ENCODE measurements at places on chromosomes 3 and 15. TPM values are rescaled to one million over a fixed set of nuclear protein-coding genes. Genes with fewer than 3 reads are reported as not detected.

DNA sequence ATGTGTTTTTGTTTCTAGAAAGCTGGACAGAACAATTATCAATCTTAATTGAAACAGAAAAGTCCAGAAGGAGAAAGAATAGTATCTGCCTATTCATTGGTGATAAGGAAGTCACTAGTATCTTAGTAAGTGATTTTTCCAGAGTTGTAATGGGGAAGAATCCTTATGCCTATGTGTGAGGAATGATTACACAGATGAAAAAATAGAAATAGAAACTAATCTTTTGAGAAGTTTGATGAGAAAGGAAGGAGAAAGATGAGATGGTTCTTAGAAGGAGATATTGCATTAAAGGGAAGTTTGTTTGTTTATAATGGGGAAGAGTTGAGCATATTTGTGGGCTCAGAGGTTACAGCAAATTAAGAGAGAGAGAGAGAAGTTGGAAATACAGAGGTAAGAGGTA is 42.7 kb upstream of the CBLB start:
- DNase-seq: no peak

DNA sequence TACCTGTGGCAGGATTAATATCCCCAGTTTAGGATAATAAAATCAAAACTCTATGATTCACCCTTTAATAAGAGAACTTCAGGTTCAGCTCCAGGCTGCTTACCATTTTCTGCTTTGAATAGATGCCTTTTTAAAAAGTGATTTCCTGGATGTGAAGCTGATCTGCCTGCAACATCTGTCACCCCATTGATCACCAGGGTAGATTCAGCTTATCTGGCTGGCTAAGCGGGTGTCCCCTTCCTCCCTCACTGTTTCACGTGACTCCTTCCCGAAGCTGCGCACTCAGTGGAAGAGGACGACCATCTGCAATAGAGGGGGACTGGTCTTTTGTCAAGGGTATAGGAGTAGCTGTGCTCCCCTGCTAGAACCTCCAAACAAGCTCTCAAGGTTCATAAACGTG is 128.1 kb downstream of the IL1RAP start:
- DNase-seq: no peak

DNA sequence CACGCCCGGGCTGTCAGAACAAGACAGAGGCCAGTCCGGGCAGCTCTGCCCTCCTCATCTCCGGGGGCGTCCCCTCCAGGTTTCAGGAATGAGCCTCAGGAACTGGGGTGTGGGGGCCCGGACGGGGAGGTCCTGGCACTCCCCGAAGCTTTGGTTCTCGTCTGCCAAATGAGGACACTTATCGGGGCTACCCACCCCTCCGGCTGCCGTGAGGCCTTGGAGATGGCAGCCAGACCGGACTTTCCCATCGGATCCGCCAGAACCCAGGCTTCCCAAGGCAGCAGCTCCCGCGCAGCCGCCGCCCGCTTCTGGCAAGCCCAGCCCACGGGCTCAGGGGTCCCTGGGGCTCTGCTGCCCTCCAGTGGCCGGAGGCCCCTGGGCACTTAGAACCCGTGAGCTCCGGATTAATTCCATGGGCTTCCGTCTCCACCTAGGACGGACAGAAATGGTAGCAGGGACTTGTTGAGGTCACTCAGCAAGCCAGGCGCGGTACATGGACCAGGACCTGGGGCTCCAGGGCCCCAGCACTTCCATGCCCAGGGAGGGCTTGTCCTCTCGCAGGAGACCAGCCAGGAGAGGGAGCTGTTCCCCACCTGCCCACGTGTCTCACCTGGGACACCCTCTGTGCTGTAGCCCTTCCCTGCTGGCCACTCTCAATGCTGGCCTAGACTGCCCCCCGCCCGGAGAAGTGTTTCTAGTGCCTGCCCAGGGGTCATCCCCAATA is 89.4 kb downstream of the LINGO1 start:
- DNase-seq: peak; percentile 99

GRCh38 chr3:115226844-115227445 is 79.9 kb upstream of the ZBTB20 start:
- no peak for DNase-seq

DNA sequence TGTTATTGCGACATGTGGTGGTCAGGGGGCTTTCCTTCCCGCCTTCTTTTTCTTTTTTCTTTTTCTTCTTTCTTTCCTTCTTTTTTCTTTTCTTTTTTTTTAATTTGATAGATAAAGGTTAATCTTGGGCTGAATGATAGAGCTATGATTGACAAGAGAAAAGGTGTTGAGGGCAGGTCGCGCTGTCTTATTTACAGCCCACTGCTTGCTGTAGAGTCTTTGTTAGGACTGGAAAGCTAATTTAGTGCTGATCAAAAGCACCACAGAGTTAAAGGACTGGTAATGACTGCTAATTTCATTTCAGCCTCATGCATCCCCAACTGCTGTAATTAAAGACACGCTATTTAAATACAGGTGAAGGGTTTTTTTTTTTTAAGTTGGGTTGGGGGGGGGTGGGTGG is 10.6 kb upstream of the SOX2 start:
- no peak for DNase-seq

GRCh38 chr3:31262201-31262600 is 270.5 kb upstream of the STT3B start:
- no peak for DNase-seq

DNA sequence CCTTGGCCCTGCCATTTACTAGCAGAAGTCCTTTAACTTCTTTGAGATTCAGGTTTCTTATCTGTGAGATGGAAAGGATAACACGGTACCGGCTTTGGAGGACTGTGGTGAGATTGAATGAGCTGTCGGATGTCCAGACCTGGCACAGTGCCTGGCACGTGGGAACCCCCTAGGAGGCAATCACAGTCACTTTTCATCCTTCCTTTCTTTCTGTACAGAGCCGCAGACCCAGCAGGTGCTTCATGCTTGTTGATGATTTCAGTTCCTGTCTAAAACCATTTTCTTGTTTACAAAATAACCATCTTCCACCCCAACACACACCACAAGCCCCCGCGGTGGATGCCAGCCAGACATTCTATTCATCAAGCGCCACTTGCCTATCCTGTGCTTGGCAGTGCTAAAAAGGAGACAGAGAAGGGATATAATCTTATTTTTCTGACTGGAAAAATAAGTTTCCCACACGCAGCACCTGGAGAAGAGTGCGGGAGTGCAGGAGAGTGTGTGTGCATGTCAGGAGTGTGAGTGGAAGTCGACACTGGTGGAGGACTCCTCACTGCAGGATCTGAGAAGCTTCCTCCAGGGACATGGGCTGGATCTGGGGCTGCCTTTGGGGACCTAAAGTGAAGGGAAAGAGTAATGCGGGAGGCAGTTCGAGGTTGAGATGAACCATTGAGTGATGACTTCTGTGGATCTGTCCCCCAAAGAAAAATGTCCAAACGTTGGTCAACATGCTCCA is 85.7 kb downstream of the ST6GAL1 start:
- no peak for DNase-seq

DNA sequence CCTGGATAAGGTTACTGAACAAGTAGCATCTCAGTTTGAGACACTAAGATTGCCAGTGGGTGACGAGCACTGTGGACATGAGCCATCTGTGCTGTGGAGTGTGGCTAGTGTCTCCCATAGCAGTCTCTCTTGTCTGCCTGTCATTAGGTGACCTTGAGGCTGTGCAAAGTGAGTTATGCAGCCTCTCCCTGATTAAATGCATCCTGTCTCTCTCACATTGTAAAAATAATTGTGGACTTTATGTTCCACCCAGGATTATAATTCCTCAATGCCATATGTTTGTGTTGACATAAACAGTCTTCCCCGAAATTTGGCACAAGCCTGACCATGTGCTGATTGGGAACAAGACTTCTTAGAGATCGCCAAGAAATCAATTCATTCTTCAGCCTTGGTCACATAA is 168.9 kb downstream of the MYRIP start:
- no peak for DNase-seq

GRCh38 chr3:193982258-193982659 is 153.7 kb upstream of the HES1 start:
- peak; percentile 92 for DNase-seq

GRCh38 chr3:195543500-195544229 is 540 bp upstream of the PPP1R2 start:
- peak; percentile 81 for DNase-seq

DNA sequence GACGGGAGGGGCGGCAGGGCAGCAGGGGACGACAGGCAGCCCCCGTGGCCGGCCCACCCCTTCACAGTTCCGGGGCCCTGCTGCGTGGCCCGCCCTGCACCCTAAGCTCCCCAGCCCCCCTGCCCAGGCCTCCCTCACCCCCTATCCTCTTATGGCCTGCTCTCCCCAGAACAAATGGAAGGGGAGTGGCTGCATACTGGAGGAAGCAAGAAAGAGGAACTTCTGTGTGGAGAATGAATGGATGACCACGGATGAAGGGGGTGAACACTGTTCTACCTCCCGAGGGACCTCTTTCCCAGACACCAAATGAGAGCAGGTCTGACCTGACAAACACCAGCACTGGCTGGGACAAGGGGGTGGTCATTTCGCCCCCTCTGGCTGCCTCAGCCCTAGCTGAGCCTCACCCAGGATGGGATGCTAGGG is 25.0 kb downstream of the SEC61A1 start:
- no peak for DNase-seq

GRCh38 chr15:40407330-40407990 is 1.9 kb downstream of the IVD start:
- peak; percentile 31 for DNase-seq

- DNase-seq: peak; percentile 75
These were observed 199.5 kb upstream of the LMCD1 start for GRCh38 chr3:8301977-8302735.

Gene MASP1
- total RNA-seq: 1.2 TPM

Gene HRG
- total RNA-seq: not detected
